Heart right ventricle (tissue), 16 donors: ENCODE measurements at places on chromosomes 4 and X.
A peak's percentile ranks its signal among the peaks of the same experiment; 100 is the strongest.

GRCh38 chr4:39718366-39719323 lies 20.7 kb downstream of the UBE2K start:
- no peak for DNase-seq

DNA sequence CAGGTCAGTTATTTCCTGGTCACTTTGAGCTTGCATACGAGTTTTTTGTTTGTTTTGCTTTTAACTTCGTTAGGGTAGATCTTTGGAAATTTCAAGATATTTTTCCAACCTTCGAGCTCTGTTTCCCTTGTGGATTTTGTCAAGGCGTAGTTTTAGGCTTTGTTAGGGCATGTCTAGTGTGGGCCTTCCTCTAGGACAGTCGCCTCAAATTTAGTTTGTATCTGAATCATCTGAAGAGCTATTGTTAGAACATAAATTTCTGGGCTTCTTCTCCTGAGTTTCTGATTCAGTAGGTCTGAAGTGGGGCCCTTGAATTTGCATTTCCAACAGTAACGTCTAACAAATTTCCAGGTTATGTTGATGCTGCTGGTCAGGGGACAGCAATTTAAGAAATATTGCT lies 48.8 kb upstream of the RBM47 start:
- no peak for DNase-seq

DNA sequence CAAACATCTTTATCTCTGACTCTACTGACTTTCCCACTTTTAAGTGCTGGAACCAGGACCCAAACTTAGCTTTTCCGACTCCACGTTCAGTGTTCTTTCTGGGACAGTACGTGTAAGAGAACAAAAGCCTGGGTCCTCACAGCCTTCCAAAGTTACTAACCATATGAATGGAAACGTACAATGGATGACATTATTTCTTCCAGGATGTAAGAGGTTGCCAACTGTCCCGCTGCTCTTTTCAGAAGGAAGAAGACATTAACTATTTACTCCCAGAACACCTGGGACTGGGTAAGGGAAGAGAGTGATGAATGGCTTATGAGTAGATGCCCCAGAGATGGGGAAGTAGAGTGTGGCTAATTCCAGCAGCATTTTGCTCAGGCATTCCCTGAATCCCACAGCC lies 114.7 kb downstream of the TRAPPC11 start:
- DNase-seq = no peak

- DNase-seq = no peak
These were observed 25.9 kb downstream of the CFAP299 start for GRCh38 chr4:80361329-80361900.

- peak; percentile 46 for DNase-seq
These were observed 74.2 kb downstream of the FREM3 start for GRCh38 chr4:143626134-143626911.
